RWPE1 (cell line): ENCODE measurements at places on chromosomes 3 and 15.

DNA sequence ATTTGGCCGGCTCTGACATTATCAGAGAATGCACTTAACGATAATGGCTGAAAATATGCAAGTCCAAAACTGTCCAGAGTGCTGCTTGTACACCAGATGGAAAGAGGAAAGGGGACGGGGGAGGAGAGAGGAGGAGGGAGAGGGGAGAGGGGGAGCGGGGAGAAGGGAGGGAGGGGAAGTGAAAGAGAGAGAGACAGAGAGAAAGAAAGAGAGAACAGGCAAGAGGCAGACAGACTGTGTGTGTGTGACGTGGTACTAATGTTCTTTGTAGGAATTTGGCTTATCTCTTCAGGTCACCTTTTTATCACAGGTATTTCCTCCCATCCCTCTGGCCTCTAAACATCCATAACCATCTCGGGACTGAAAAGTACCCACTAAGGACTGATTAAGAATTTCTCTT, 75.1 kb upstream of the LMOD3 start:
- no peak for DNase-seq

- no peak for DNase-seq
Measured at GRCh38 chr15:72591361-72591760, 63.1 kb upstream of the GOLGA6B start.

DNA sequence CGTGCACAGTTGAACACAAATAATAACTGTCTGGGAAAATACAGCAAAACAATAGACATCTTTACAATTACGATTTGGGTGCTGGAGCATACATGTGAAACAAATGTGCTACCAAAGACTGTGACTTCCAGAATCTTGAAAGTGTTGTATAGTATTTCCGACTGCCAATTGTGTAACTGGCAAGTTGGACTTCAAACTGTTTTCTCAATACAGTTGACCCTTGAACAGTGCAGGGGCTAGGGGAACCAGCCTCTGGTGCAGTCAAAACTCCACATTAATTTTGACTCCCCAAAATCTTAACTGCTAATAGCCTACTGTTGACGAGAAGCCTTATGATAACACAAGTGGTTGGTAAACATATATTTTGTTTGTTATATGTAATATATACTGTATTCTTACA, 904.2 kb downstream of the EPHA3 start:
- DNase-seq = no peak

- no peak for DNase-seq
Measured at GRCh38 chr3:11564577-11565001, 79.1 kb downstream of the VGLL4 start.

DNA sequence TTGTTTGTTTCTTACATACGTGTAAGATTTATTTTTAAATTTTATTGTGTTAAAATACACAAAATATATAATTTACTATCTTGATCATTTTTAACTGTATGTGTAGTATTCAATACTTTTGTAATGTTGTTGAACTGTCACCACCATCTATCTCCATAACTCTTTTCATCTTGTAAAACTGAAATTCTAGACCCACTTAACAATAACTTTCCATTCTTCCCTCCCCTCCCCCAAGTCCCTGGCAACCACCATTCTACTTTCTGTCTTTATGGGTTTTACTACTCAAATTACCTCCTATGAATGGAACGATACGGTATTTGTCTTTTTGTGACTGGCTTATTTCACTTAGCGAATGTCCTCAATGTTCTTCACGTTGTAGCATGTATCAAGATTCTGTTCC, 262.1 kb upstream of the CHRM5 start:
- no peak for DNase-seq

DNA sequence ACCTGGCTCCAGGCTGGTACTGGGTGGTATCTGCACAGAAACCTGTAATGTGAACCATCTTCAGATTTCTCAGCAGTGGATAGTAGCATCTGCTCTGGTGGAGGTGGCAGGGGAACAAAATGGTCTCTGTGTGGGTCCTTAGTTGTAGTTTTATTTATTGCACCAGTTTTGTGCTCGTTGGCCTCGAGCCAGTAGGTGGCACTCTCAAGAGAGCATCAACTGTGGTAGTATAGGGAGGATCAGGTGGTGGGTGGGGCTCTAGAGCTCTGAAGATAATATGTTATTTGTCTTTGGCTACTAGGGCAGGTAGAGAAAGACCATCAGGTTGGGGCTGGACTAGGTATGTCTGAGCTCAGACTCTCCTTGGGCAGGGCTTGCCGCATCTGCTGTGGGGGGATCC, 254.0 kb upstream of the GPR149 start:
- DNase-seq = no peak

GRCh38 chr15:51387699-51388041, 46.2 kb downstream of the GLDN start:
- no peak for DNase-seq

DNA sequence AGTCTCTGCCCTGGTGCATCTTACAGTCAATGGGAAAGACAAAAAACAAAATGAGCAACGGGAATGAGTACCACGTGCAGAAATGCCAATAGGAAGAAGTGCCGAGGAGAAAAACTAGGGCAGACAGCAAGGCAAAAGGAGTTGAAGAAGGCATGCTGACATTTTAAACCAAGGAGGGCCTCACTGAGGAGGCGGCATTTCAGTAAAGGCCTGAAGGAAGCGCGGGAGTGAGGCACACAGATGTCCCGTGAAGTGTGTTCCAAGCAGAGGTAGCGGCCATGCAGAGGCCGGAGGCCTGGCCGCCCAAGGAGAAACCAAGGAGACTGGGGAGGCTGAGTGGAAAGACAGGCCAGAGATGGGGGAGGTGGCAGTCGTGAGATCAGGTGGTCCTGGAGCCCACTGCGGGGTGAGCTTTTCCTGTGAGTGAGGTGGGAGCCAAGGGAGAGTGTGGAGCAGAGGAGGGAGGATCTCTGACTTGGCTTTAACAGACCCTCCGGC, 34.8 kb downstream of the DNAJB8 start:
- no peak for DNase-seq

GRCh38 chr3:49566312-49566711, 12.0 kb downstream of the BSN start:
- no peak for DNase-seq

DNA sequence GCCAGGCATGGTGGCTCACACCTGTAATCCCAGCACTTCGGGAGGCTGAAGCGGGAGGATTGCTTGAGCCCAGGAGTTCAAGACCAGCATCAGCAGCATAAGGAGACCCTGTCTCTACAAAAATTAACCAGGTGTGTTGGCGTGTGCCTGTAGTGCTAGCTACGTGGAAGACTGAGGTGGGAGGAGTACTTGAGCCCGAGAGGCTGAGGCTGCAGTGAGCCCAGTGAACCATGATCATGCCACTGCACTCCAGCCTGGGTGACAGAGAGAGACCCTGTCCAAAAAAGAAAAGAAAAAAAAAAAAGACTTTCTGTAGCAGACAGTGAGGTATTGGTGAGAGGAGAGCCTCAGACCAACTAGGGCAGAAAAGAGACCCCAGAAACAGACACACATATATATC, 263.8 kb downstream of the XXYLT1 start:
- no peak for DNase-seq

DNA sequence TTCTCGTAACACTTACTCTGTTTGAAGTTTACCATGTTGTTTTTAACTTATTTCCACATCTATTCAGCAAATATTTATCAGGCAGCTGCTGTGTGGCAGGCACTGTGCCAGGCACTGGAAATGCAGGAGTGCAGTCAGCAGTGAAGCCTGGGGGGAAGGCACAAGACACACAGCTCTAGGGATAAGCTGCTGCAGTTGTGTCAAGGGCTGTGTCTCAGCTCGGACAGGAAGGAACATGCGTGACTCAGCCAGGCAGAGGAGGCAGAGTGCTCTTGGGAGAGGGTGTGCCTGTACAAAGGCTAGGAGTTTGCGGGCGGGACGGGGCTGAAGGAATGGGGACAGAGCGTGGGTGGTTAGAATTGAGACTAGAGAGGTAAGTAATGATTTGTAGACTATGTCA, 24.7 kb downstream of the LYSMD4 start:
- DNase-seq = peak; percentile 86

DNA sequence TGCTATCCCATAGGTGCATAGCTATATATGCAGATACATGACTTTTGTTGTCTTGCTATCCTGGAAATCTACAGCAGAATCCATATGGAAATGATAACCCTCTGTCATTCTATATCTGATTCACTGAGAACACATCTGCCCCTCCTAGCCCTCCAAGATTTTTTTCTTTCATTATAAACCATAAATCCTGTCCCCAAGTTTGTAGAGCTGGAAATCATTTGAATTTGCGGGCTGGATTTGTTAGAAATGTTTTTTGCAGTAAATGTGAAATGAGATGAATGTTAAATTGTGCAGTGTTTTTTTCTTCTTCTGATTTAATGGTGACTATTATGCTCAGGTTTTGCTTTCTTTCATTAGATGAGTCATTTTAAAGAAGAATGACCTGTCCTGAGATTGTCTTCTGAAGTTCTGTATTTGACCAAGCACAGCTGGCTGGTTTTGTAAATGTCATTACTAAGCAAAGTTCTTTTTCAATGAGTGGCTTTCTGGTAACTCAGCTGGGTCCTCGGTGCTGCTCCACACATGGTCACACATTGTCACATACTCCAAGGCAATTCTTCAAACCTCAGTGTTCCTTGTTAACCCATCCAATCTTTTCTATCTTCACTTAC, 25.3 kb upstream of the ABHD17C start:
- DNase-seq = no peak

- peak; percentile 86 for DNase-seq
Measured at GRCh38 chr15:100902436-100903167, 16.6 kb upstream of the LRRK1 start.

DNA sequence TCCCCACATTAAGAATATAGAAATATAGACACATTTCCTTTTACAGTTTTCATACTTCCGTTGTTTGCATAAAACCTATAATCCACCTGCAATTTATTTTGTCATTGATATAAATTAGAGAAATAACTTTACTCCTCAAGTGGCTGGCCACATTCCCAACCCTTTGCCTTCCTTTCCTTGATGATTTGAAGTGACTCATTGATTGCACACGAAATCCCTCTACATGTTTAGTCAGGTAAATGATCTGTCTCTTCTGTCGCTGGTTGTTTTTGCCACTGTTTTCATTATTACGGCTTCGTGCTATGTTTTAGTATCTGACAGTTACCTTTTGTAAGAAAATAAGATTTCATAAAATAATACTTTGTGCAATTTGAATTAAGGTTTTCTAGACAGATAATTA, 272.2 kb upstream of the NR2E3 start:
- peak; percentile 81 for DNase-seq
